ENCODE measurements at places on chromosomes 16 and 17.

DNA sequence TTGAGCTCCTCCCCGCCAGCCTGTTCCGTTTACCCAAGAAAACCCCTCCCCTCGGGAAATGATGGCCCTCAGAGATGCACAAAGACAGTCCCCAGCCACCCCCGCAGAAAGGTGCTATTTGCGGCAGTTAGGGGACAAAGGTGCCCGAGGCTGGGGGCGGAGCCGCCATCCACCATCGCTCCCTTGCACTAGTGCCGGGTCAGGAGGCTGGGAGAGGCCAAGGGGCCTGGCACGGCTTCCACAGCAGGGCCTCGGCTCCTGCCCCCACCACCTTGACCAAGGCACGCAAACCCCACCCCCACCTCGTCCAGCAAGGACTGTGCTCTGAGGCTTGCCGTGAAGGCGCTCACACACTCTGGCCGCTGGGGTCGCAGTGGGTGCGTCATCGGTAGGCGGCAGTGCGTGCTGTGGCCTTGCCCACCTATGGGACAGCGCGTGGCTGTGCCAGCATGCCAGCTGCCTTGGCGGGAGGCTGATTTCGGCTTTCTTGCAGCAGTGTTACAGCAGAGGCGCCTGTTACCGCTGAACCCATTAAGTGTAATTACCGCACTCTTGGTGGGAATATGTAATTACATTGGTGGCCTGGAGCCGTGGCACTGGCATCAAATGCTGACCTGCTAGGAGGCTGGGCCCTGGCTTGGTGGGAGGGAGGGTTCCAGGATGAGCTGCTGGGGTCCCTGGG, 31.8 kb downstream of the TPSG1 start:
- DNase-seq = no peak
- no peaks in the 10 kb centered on the region for H3K4me1 ChIP-seq
- H3K27ac ChIP-seq = no peak overlapping the region
- no peaks in the 10 kb centered on the region for H3K36me3 ChIP-seq
- peaks cover 79% of the 10 kb centered on the region for H3K27me3 ChIP-seq

DNA sequence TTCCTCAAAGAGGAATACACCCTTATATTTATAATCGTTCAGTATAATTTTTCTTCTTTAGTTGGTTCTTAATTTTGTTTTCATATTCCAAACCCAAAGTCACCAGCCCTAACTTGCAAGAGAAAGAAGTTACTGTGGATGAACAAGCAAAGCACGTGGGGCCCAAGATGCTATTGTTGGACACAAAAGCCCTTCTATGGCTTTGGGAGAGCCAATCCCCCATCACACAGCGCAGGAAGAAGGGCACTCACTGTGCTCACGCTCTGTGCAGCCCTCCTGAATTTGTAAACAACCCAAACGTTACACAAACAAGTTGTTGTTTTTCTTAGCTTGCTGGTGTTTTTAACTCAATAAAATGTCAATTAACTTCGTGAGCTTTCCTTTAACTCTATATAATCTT, 22.5 kb downstream of the SPPL2C start:
- H3K27ac ChIP-seq = no peak overlapping the region
- no peak for DNase-seq
- no peaks in the 10 kb centered on the region for H3K27me3 ChIP-seq
- H3K36me3 ChIP-seq = no peaks in the 10 kb centered on the region
- no peaks in the 10 kb centered on the region for H3K4me1 ChIP-seq

DNA sequence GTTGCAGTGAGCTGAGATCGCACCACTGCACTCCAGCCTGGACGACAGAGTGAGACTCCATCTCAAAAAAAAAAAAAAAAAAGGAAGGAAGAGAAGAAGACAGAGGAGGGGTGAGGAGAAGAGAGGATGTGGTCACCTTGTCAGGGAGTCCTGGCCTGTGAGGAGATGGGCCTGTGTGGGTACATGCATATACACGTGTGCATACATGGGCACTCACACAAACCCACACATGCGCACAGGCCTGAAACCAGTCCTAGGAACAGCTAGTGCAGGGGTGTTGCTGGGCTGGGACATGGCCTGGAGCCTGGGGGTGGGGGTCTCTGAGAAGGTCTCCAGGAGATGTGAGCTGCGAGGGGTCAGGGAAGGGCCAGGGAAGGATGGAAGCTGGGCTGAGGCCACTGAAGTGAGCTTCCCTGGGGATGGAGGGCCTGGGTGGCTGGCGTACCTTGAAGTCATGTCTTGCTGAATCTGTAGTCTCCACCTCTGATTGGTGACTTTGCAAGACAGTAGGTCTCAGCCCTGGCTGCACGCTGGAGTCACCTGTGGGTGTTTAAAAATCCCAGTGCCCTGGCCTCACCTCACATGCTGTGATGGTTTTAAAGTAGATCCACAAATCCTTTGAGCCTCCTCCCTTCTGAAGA, 72.4 kb downstream of the MRM1 start:
- DNase-seq = no peak
- no peak overlapping the region for H3K4me3 ChIP-seq
- no peak overlapping the region for H3K27ac ChIP-seq
- H3K36me3 ChIP-seq = no peaks in the 10 kb centered on the region
- no peaks in the 10 kb centered on the region for H3K27me3 ChIP-seq

GRCh38 chr17:79214940-79215604, 140.4 kb downstream of the ENGASE start:
- H3K27ac ChIP-seq = no peak overlapping the region
- H3K4me1 ChIP-seq = no peaks in the 10 kb centered on the region
- H3K27me3 ChIP-seq = no peaks in the 10 kb centered on the region
- DNase-seq = no peak
- no peak overlapping the region for H3K4me3 ChIP-seq

DNA sequence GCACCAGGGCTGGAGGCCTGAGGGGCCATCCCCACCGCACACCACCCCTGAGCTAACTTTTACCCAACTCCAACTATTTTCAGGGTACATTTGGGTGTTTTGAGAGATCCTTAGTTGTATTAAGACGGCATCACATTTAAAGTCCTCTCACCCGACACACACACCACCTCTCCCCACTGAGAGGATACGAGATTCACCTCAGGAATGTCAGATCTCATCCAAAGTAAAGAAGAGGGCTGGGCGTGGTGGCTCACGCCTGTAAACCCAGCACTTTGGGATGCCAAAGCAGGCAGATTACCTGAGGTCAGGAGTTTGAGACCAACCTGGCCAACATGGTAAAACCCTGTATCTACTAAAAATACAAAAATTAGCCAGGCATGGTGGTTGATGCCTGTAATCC, 88.4 kb downstream of the RBFOX3 start:
- DNase-seq = no peak
- no peaks in the 10 kb centered on the region for H3K4me1 ChIP-seq
- H3K36me3 ChIP-seq = no peaks in the 10 kb centered on the region
- no peaks in the 10 kb centered on the region for H3K27me3 ChIP-seq
- H3K27ac ChIP-seq = no peak overlapping the region

DNA sequence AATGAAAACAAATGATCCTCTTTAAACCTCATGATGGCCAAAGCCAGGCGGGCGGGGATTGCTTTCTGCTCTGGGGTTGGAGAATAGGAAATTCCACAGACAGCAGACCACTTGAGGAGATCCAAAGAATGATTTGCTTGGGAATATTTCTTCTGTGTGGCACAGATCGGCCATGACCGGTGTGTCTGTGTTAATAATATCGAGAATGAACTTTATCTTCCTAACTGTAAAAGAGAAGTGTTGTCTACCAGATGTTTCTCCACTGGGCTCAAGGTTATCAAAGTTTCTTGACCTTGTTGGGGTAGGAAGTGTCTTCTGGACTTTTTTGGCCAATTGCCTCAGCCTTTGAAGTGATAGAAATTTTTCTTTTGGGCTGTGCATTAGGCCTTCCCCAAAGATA, 186.6 kb upstream of the ZFHX3 start:
- no peak for DNase-seq
- H3K4me1 ChIP-seq = no peaks in the 10 kb centered on the region
- no peak overlapping the region for H3K4me3 ChIP-seq
- H3K27me3 ChIP-seq = peaks cover 18% of the 10 kb centered on the region

DNA sequence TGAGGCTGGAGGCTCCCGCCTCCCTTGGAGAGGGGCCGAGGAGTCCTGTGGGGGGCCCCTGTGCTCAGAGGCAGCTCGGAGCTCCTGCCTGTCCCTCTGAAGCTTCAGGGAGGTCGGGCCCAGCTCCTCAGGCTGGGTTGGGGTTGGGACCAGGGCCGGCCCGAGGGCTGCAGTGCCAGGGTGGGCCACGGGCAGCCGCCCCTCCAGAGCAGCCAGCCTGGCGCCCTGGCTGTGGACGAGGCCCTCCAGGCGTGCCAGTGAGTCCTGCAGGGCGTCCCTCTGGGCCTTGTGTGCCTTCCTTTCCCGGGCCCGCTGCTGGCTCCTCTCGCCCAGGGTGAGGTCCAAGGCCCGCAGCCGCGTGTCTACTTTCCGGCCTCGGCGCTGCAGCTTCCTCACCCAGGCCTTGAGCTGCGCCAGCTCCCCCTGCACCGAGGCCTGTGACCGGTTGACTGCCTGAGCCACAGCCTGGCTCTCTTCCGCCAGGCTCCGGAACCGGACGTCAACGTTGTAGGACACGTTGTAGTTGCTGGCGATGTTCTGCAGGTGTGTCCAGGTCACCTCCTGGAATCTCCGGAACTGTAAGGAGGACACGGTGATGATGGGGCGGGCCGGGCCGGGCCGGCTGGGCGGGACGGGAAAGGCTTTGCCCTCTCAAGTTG, 1.2 kb downstream of the PTX4 start:
- no peak overlapping the region for H3K4me3 ChIP-seq
- no peaks in the 10 kb centered on the region for H3K36me3 ChIP-seq
- no peaks in the 10 kb centered on the region for H3K4me1 ChIP-seq
- no peak for DNase-seq
- H3K27me3 ChIP-seq = no peaks in the 10 kb centered on the region
- H3K27ac ChIP-seq = no peak overlapping the region

DNA sequence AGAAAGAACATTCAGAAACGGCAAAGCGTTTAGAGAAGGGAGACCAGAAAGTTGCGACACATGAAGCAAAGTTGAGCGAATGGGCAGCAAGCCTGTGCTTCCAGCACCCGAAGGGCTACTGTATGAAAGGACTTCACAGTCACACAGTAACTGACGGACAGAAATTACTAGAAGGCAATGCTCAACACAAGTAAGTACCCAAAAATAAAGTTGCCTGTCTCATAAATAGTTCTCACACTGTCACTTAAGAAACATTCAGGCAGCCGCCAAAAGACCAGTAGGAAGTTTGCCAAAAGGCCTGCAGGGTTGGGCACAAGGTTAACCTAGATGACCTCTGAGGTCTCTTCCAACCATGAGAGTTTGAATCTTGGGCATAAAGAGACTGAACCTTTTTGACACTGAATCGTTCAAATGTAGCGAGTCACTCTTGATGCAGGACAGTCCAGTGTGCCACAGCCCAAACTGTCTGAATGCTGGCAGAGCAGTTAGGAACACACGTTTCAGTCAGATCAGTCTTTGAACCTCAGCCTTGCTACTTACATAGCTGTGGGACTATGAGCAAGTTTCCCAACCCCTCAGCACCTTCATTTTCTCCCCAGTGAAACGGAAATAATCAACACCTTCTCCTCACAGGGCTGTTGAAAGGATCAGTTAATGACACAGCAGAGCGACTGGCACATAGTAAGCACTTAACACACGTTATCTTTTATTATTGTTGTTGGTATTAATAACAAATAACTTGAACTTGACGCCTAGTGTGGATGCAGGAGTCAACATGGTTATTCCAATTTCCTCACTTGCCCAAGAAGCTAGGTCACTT, 10.4 kb downstream of the NCBP3 start:
- H3K4me1 ChIP-seq = no peaks in the 10 kb centered on the region
- H3K27ac ChIP-seq = no peak overlapping the region
- DNase-seq = no peak

DNA sequence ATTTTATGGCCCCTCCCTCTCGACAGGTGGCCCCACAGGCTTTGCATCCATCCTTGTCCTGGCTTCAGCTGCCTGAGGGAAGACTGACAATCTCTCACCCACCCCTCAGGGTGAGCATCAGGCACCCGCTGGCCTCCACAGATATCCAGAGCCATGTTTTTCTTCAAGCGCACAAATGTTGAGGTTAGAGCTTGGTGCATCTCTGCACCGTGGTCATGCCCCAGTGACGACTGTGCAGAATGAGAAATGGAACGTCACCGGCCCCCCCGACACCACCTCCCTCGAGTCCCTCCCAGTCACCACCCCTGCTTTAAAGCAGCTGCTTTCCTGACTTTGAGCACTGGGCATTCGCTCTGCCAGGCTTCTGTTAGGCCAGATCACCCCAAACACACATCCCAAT, 19.8 kb upstream of the TIMP2 start:
- no peaks in the 10 kb centered on the region for H3K27me3 ChIP-seq
- H3K27ac ChIP-seq = no peak overlapping the region
- DNase-seq = no peak
- H3K4me3 ChIP-seq = no peak overlapping the region
- no peaks in the 10 kb centered on the region for H3K36me3 ChIP-seq

DNA sequence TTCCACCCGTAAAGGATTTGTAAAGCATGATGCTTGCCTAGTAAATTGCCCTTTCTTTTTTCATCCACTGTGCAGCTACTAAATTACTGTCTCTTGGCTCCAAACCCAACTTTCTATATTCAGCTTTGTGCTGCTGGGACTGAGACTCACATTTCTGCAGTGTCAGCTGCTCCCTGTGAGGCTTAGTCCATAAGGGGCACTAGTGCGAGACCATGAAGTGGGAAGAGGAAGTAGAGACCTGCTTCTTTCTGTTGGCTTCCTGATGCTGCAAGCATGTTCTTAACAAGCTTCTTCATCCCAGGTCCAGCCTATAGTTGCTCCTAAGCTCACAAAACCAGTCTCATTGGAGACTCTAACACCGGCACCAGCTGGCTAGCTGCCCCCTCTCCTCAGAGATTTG, 74.9 kb upstream of the HS3ST2 start:
- DNase-seq = no peak
- no peaks in the 10 kb centered on the region for H3K4me1 ChIP-seq
- H3K4me3 ChIP-seq = no peak overlapping the region
- H3K27me3 ChIP-seq = no peaks in the 10 kb centered on the region
- no peaks in the 10 kb centered on the region for H3K36me3 ChIP-seq

- no peaks in the 10 kb centered on the region for H3K4me1 ChIP-seq
- peak; percentile 65 for DNase-seq
- no peak overlapping the region for H3K27ac ChIP-seq
- H3K4me3 ChIP-seq = no peak overlapping the region
Measured at GRCh38 chr17:38844261-38844757, 9.2 kb downstream of the RPL23 start.

Data from breast epithelium (tissue), 4 donors.